Activated T-helper 1 cell treated with anti-CD3 and anti-CD28 coated beads, Interleukin-12 subunit alpha, Interleukin-12 subunit beta, Interleukin-2, Interleukin-4 antibody, amounts not matched to agents 30 ng/mL and 10 ng/mL and 1 ng/mL, durations not matched to agents 14 hours and 24 hours and 36 hours (primary cell): ENCODE measurements at places on chromosomes 2 and 18.

GRCh38 chr2:62913311-62913710, 137.3 kb upstream of the OTX1 start:
- DNase-seq = no peak

GRCh38 chr2:154995361-154995760, 296.9 kb downstream of the KCNJ3 start:
- no peak for DNase-seq

DNA sequence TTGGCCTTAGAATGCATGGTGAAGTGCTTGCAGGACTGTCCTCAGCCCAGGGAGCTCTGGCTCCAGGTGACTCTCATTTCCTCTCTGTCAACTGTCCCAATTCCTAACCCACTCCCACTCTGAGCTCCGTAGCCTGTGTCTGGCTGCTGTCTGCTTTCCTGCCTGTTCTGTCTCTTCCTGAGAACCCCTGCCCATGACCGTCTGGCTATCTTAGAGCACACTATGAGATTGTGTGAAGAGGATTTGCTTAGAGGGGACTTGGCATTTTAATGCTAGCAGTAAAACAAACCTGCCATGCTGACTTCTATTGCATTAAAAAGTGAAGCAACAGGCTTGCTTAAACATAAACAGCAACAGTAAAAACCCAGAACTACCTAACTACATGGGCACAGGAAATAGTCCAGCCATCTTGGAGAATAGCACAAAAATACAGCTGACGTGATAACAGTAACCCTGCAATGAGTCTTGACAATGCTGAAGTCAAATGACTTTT, 234.7 kb downstream of the PRKCE start:
- DNase-seq = no peak

GRCh38 chr2:177651833-177652232, 259.3 kb downstream of the AGPS start:
- DNase-seq = no peak

- no peak for DNase-seq
Measured at GRCh38 chr18:45571714-45572113, 43.6 kb upstream of the SLC14A2 start.
